ENCODE measurements at places on chromosomes 12 and 14.

DNA sequence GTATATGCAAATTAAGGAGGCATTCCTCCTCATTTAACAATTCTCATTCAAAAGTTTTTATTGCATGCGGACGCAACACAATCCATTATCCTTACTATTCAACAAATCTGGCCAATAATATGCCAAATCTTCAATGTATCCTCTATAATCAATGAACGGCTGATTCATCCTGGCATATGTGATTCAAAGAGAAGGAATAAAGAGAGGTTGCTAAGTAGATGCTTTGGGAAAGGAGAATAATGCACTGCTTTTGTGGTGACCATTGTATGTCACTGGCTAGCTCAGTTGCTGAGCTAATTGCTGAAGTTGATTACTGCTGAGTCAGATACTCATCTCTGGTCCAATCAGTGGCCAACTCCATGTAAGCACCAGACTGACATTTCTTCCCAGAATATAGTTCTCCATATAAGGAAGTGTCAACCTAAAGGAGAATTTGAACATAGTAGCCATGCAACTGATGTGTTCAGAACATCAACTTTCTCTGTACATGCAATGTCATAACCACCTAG is 148.0 kb downstream of the PDZRN4 start:
- DNase-seq: peak; percentile 26

DNA sequence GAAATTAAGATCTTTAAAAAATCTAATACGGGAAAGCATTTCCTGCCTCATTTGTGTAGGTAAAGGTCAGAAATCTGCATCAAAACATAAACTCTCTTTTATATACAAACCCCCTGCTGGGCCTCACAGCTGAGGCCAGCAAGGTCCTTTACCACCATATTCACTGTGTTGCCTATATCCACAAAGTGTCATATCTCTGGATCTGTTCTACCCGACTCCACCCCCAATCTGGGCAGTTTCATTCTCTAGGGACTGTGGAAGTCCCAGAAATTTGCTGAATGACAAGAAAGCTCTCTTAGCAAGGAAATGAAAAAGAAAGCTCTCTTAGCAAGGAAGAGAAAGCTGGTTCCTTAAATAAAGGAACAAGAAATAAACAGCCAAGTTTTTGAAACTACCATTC is 301.7 kb downstream of the KCNH5 start:
- peak; percentile 20 for DNase-seq

DNA sequence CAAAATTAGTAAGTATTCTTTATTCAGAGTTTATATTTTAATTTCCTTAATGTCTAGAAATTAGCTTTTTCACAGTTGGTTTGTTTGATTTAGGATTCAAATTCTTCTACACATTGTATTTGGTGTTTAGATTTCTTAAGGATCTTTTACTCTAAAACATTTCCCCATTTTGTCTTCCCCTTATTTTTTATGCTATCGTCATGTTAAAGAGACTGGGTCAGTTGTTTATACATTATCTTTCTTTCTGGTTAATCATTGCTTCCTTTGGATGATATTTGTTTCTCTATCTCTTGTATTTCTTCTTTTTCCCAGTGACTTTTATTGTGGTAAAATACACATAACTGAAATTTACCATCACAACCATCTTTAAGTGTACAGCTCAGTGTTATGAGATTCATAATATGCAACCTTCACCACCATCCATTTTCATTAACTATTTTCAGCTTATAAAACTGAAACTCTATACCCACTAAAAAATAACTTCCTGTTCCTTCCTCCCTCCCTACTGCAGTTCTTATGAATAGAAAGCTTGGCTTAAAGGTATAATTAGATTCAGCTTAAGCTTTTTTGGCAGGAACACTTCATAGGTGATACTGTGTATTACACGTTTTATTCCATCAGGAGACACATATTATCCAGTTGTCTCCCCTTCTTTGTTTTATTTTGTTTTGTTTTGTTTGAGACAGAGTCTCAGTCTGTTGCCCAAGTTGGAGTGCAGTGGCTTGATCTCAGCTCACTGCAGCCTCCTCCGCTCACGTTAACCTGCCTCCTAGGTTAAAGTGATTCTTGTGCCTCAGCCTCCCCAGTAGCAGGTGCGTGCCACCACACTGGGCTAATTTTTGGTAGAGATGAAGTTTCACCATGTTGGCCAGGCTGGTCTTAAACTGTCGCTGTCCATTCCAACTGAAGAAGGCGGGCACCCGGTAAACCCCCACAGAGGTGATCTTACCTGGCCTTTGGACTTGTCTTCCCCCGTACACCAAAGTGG is 45.0 kb downstream of the NOPCHAP1 start:
- DNase-seq: no peak

DNA sequence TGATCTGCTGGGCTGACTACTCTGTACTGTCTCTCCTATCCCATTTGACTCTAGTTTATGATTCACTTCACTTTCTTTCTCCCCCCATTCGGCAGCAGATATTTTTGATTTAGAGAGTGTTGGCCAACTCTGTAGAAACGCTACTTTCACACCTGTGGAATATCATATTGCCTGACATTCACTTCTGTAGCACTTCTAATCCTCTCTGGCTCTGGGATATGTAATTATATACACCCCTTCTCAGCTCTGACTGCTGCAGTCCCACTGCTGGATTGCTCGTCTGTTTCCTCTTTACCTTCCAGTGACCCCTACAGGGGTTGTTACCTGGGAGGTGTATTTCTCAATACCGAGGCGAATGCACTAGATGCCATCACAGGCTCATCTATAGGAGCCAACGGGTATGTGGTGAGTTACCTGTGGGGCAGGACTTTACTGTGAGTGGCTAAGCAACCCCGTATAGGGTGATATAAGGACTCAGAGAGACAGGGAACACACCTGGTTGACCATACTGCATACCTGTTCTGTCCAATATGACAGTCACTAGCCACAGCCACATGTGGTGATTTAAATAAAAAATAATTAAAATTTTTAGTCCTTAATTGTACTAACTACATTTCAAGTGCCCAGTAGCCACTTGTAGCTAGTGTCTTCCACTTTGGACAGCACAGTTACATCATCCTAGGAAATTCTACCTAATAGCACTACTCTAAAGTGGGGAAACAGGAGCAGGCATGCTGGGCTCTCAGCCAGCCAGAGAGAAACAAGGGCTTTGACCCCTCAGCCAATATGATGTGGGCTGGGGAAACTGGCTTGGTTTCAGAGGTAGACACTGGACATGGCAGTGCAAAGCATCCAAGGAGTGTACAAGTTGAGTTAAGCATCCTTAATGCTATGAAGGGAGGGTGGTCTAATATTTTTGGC is 95.0 kb downstream of the C12orf75 start:
- no peak for DNase-seq

DNA sequence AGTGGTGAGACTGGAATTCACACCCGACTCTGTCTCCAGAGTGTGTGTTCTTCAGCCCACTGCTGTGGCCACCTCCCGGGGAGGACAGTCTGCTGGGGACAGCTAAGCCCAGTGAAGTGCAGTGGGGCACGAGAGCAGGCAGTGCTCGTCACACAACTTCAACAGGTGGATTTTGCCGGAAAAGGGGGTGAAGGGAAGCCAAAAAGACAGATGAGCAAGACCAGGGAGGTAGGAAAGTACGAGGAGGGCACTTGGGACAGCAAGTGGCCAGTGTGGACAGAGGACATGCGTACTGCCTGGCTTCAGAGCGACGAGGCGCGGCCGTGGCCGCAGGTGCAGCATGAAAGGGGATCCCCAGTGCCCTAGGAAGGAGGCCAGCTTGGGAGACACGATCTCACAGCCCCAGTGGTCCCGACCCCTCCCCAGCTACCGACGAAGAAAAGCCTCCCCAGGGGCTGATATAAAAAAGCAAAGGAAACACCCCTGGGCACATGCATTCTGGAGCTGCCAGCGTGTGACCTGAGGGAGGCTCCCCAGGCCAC is 96.1 kb downstream of the FBXL14 start:
- DNase-seq: no peak

GRCh38 chr12:112900298-112901145 is 6.2 kb upstream of the OAS1 start:
- peak; percentile 86 for DNase-seq

GRCh38 chr14:79965896-79966295 is 245.4 kb downstream of the DIO2 start:
- no peak for DNase-seq

- no peak for DNase-seq
Observed at GRCh38 chr14:65151609-65151956, 49.3 kb upstream of the MAX start.

GRCh38 chr12:47585507-47585906 is 120.3 kb downstream of the RPAP3 start:
- DNase-seq: no peak

- DNase-seq: no peak
Observed at GRCh38 chr14:90402016-90402415, 5.2 kb downstream of the CALM1 start.

- no peak for DNase-seq
Observed at GRCh38 chr12:25518512-25518911, 34.6 kb downstream of the LMNTD1 start.

- no peak for DNase-seq
Observed at GRCh38 chr12:4784404-4785054, 64.3 kb downstream of the GALNT8 start.

DNA sequence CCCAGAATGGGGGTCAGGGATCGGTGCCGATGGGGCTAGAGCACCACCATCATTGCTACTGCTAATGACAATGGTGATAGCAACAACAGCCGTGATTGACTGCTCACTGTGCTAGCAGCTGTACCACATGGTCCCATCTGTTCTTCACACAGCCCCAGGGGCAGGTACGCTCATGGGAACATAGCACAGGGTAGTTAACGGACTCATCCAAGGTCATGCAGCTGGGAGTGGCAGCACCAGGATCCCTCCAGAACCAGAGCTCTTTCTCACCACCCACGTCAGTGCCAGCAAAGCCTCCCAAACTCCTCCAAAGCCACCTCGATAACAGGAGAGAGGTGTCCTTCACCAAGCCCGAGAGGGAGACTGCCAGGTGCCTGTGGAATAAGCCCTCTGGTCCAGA is 11.2 kb upstream of the DYNC1H1 start:
- DNase-seq: no peak

DNA sequence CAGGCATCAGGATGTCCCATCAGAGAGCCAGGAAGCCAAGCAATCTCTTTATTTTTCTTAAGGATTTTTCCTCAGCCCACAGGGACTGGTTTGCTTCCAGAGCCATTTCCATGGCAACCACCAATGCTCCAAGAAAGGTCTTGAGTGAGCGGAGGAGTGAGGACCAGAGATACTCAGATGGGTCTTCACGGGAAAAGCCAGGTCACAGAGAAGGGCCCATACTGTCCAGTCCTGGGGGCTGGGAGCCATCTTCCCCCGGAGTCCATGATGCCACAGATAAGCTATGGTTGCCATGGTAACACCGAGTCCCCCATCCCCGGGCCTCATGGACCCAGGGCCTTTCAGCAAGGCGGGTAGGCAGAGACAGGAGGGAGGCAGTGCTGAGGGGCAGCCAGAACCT is 28.6 kb downstream of the CMKLR1 start:
- DNase-seq: peak; percentile 60

DNA sequence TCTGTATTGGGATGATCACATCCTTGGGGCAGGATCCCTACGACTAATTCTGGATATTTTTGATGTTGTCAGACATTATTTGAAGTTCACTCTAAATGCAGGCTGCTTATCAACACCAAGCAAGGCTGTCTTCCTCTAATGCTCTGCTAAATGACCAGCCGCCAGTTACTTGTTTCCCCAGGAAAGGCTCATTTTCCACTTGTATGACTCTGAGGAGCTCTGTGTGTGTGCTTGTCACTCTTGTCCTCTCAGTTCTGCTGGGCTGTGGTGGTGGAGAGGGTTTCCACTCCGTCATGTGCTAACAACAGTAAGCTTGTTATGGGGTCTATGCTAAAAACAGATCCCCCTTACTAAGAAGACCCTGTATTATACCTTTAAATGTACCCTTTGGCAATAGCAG is 42.1 kb downstream of the ATL1 start:
- DNase-seq: no peak

- DNase-seq: no peak
Observed at GRCh38 chr12:71218616-71219015, 60.8 kb upstream of the TSPAN8 start.

- DNase-seq: peak; percentile 55
Observed at GRCh38 chr12:104291867-104292524, 11.5 kb upstream of the EID3 start.

GRCh38 chr12:16606201-16606849 is 363 bp upstream of the LMO3 start:
- DNase-seq: peak; percentile 81

DNA sequence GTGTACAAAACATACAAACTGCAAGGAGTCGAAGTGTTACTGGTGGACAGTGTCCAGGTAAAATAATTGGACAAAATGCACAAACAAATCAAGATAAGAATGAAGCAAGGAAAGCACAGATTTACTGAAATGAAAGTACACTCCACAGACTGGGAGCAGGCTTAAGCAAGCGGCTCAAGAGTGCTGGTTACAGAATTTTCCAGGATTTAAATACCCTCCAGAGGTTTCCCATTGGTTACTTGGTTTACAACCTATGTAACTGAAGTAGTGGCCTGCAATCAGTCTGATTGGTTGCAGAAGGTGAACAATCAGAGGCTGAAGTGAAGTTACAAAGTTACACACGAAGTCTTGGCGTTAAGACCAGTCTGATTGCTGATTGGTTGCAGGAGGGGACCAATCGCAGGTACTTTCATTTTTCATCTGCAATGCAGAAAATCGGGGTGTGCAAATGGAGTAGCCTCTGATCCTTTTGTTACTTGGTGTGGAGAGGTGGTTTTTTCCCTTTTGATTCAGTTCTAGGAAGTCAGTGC is 11.6 kb upstream of the SCN8A start:
- DNase-seq: no peak

GRCh38 chr12:120887253-120888043 is 16.7 kb downstream of the SPPL3 start:
- DNase-seq: no peak

- no peak for DNase-seq
Observed at GRCh38 chr12:128513331-128513730, 246.4 kb downstream of the TMEM132C start.

- no peak for DNase-seq
Observed at GRCh38 chr14:60926002-60926401, 54.9 kb downstream of the TRMT5 start.

DNA sequence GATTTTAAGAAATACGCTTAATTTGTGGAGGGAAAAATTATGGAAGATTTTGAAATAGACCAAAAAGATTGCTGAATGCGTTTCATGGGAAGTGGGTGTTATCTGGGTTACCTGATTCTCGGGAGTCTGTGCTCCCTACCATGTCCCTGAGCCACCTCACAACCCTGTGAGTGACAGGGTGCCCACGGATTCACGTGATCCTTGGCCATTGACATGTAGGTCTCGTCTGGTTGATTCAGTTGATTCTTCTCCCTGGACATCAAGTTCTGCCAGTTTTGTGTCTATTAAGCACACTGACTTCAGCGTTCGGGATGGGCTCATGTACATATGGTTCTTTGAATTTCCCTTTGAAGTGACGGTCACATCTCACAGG is 101.4 kb downstream of the ADGRD1 start:
- DNase-seq: no peak

Data from mesendoderm (in vitro differentiated cells).